ENCODE measurements at places on chromosomes 4 and X.

- no peak for DNase-seq
These were observed 273.9 kb downstream of the AFF2 start for GRCh38 chrX:148774276-148774675.

DNA sequence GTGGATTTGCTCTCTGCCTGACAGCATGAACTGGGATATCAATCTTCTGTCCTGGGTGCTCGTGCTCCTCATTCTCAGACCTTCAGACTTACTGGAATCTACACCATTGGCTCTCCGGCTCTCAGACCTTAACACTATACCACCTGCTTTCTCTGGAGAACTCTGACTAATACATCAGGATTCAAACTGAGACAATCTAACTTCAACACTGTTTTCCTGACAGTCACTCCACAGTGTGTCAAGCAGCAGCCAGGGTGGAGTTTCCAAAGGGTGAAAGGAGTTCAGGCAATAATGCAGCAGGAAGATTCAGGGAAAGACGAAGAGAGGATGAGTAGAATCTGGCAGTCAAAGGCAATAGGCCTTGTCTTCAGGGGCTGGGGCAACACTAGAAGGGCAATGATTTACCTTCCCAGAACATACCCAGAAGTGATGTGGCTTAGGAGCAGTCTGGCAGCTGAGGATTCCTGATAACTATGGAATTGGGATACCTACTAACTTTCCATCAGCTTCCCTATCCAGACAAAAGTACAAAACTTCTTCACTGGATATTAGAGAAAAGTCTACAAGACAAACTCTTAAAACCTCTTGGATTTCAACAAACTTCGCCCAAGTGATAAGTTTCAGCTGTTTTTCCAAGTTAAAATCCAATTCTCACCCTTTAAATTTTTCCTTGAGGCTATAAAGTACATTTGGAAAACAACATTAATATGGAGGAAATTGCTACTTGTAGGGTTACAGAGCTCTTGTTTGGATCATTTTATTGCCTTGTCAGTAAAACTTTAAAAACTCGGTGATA is 58.4 kb upstream of the SLIT2 start:
- no peak for DNase-seq

- DNase-seq = no peak
These were observed 66.9 kb downstream of the PTPN13 start for GRCh38 chr4:86661006-86661405.

DNA sequence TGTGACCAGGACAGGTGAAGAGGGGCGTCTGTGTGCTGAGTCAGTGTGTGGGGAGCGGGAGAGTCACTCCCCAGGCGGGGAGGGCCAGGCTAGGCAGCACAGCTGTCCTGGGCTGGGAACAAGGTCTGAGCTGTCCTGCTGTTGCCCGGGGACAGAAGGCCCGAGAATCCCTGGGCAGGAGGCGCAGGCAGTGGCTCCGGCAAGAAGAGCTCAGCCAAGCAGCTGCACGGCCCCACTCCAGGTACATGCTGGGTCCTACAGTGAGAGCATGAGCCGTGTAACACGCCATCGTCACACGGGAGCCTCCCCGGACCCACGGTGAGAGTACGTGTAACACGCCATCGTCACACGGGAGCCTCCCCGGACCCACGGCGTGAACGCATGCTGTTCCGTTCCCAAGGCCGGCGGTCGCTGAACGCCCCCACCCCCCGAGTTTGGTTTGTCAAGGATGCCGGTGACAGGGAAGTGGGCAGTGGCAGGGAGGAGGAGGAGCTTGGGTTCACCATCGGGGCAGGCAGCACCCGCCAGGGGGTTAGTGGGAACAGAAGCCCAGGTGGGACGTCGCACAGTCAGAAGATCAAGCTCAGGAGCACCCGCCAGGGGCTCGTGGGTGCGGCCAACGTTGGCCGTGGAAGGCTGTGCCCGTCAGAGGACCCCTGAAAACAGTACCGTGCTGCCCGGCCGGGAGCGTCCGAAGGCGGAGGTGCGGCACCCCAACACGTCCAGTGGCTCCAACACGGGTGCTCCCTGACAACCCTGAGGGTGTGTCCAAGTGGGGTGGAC is 15.6 kb downstream of the PPP2R3B start:
- no peak for DNase-seq

- DNase-seq = no peak
These were observed 45.5 kb upstream of the CD99 start for GRCh38 chrX:2645563-2645962.

DNA sequence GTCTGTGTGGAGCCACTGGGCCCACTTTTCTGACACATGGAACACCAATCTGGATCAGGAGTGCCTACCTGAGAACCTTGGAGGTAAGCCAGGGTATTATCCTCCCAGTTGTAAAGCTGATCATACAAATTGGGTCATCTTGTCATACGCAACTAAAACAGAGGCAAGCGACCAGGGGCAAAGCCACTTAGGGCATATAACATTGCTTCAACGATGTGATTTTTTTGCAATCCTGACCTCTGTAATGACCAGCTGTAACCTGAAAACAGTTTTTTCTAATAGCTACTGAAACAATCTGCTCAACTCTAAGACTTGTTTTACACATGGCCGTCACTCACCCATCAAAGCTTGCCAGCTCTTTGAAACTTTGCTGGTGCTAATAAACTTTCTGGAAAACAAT is 261.5 kb upstream of the AGTR2 start:
- DNase-seq = no peak

DNA sequence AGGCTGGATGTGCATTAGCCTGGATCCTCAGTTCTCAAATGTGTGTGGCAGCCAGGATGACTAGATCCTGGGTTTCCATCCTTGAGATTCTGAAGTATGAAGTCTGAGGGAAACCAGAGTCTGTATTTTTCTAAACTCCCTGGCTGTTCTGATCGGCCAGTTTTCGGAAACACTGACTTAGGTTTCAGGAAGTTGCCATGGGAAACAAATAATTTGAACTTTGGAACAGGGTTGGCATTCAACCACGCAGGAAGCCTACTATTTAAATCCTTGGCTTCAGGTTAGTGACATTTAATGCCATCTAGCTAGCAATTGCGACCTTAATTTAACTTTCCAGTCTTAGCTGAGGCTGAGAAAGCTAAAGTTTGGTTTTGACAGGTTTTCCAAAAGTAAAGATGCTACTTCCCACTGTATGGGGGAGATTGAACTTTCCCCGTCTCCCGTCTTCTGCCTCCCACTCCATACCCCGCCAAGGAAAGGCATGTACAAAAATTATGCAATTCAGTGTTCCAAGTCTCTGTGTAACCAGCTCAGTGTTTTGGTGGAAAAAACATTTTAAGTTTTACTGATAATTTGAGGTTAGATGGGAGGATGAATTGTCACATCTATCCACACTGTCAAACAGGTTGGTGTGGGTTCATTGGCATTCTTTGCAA is 67.6 kb downstream of the PDGFRA start:
- no peak for DNase-seq

- no peak for DNase-seq
These were observed 508.5 kb downstream of the MID1IP1 start for GRCh38 chrX:39309721-39310152.

- no peak for DNase-seq
These were observed 57.7 kb downstream of the SOX3 start for GRCh38 chrX:140447150-140447549.

DNA sequence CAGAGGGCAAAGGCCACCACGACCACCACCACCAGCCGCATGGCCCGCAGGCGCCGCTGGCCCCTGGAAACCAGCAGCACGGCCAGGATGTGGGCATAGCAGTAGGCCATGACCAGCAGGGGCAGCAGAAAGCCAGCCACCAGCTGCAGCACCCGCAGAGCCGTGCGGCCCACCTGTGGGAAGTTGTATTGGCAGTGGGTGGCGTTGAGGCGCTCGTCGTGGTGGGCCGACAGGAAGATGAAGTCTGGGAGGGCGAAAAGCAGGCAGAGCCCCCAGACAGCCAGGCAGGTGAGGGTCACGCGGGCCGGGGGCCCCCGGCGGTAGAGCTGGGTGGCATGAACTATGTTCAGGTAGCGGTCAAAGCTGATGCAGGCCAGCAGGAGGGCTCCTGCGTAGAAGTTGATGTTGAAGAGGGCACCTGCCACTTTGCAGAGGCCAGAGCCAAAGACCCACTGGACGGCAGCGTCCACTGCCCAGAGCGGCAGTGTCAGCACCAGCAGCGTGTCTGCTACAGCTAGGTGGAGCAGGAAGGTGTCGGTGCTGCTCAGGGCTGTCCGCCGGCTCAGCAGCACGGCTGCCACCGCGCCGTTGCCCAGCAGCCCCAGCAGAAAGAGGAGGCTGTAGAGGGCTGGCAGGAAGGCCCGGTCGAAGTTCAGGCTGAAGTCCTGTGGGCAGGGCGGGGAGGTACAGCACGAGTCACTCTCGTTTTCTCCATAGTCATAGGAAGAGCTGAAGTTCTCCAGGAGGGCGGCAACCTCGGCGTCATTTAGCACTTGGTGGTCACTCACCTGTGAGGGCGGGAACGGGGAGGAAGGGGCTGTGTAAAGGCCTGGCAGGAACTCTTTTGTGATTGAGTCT is 1.4 kb downstream of the CXCR3 start:
- DNase-seq = no peak

DNA sequence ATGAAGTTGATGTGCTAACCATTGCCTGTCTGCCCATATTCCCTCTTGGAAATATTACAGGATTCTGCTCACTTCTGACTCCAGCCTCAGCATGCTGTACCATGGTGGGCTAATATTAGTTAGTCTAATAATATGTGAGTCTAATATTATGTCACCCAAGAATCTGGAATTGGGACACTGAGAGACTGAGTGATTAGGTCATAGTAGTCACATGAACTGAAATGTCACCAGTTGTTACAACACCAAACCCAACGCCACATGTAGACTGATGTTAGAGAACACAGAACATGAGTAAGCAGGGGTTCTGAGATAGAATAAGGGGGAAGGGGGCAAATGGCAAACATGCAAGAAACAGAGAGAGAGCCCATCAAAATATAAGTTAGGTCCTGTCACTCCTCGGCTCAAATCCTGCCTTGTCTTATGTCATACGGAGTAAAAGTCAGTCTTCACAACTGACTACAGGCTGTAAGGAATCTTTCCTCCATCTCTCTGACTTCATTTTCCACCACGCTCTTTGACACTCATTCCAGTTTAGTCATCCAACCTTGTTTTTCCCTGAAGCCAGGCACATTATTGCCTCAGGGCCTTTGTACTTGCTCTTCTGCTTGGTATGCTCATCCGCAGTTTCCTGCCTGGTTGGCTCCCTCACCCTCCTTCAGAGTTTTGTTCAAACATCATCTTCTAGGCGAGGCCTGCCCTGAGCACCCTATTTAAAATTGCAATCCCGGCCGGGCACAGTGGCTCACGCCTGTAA is 9.6 kb upstream of the SLAIN2 start:
- no peak for DNase-seq

GRCh38 chr4:2646396-2647149 is 109.6 kb downstream of the TNIP2 start:
- no peak for DNase-seq

GRCh38 chrX:100720301-100720700 is 11.6 kb downstream of the SYTL4 start:
- DNase-seq = no peak

- DNase-seq = no peak
These were observed 109.4 kb downstream of the DLG3 start for GRCh38 chrX:70554081-70554480.

GRCh38 chr4:15719506-15719905 is 16.6 kb downstream of the BST1 start:
- DNase-seq = no peak

GRCh38 chr4:18321956-18322530 is 300.5 kb upstream of the LCORL start:
- no peak for DNase-seq

DNA sequence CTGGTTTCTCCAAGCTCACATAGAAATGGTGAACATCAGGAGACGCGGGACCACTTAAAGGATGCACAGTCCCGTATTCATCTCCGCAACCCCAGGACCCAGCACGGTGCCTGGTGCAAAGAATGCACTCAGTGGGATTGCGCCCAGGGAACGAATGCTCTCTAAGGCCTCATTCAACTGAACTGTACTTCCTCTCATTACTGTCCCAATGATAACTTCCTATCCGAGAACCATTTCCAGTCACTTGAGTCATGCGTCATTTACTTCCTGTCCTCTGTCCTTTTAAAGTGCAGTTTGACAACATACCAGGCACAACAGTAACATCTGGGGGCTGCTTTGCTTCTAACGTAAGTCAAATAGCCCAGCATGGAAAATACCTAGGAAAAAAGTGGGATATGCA is 75.7 kb downstream of the RBM47 start:
- DNase-seq = no peak

- no peak for DNase-seq
These were observed 21.8 kb downstream of the SPANXC start for GRCh38 chrX:141220342-141221008.

DNA sequence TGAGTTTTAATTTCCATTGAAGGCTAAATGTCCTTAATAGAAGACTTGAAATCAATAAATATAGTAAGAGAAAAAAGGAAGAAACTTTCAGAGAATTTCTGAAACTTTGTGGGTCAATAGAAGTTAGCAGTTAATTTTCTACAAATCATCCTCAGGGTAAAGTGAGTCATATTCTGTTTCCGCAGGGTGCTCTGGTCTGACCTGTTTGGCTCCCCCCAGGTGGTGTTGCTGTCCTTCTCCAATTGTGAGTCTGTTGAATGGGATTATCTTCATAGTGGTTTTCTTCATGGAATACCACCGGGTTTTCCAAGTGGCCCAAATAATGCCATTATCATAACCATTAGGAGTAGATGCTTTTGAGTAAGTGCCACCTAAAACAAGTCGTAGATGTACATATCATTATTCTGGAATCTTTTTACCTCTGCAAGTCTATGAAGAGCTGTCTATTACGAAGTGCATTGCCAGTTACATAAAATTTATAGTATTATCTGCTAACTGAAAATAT is 7.7 kb downstream of the FGG start:
- no peak for DNase-seq

GRCh38 chr4:75729836-75730235 is 5.5 kb downstream of the USO1 start:
- DNase-seq = no peak

GRCh38 chrX:23035493-23035892 is 35.7 kb downstream of the DDX53 start:
- no peak for DNase-seq

GRCh38 chrX:50852524-50852923 is 38.5 kb upstream of the SHROOM4 start:
- DNase-seq = no peak

GRCh38 chr4:41475402-41475801 is 62.6 kb upstream of the LIMCH1 start:
- no peak for DNase-seq

- DNase-seq = no peak
These were observed 143.9 kb downstream of the PDGFRA start for GRCh38 chr4:54372951-54373350.

GRCh38 chr4:57063518-57063917 is 46.7 kb downstream of the IGFBP7 start:
- DNase-seq = no peak

GRCh38 chr4:75596061-75596460 is 34.3 kb downstream of the CDKL2 start:
- DNase-seq = no peak

DNA sequence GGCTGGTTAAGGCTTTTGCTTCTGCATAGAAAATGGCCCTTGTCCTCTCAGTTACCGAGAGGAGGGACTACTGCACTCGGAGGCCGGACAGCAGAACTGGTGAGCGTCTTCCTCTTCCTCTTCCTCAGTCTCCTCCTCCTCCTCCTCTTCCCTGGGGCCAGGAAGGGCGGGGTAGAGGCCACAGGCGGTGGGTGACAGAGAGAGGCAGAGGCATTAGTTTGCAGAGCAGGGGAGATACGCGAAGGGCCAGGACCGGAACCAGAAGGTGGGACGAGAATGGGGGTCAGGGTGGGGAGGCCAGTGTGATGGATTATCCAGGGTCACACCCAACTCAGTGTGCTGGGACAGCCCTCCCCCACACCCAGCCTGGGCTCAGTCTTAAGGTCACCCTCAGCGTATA is 14.5 kb downstream of the IQSEC2 start:
- no peak for DNase-seq

- no peak for DNase-seq
These were observed 95.3 kb downstream of the FANCB start for GRCh38 chrX:14777525-14777924.

Data from Karpas-422 (cell line).